GM13977 (cell line): ENCODE measurements at places on chromosomes 2 and 18.

GRCh38 chr2:107669335-107669734 is 157.4 kb upstream of the RGPD4 start:
- DNase-seq = no peak

DNA sequence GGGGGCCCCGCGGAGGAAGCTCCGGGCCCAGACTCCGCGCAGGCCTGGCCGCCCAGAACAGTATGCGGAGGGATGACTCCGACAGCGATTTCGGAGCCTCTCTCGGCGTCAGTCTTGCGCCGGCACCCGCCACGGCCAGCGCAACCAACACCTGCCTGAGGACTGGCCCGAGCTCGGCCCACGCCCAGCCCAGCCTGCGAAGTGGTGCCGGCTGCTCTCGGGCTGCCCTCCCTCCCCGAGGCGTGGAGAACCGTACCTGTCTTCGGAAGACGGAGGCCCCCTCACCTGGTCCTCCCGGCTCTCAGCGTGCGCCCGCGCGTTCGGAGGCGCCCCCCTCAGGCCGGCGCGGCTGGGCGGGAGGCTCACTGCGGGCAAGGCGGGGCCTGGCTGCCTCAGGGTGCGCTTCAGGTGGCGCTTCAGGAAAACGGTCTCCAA is at the start of gene M1AP:
M1AP (minus strand) TSS at position 322 of the 435 bp plus-strand sequence. CDS start 8,055 bp downstream, outside the sequence.
- no peak for DNase-seq

DNA sequence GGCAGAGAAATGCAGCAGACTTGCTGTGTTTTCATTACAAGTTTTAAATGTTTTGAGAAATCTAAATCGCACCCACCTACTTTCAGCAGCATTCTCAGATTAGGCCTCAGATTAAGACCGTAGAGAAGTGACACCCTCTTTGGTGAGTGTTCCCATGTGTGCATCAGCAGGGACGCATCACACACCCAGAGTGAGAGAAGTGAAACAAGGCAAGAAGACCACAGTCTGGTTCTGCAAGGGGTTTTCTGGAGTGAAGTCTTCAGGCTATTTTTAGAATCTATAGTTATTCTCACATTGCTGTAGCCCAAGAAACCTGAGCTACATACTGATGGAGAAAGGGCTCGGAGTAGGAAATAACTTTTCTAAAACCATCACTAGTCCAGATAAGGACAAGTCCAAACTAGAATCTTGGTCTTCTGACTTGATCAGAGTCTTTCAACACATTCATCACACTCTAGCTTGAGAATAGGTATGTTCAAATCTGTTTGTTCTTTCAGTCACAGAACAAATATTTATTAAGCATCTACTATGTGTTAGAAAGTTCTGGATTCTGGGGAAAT is 1216.6 kb upstream of the PIK3C3 start:
- DNase-seq = peak; percentile 25

GRCh38 chr2:200341376-200341775 is 34.9 kb downstream of the SPATS2L start:
- DNase-seq = no peak

DNA sequence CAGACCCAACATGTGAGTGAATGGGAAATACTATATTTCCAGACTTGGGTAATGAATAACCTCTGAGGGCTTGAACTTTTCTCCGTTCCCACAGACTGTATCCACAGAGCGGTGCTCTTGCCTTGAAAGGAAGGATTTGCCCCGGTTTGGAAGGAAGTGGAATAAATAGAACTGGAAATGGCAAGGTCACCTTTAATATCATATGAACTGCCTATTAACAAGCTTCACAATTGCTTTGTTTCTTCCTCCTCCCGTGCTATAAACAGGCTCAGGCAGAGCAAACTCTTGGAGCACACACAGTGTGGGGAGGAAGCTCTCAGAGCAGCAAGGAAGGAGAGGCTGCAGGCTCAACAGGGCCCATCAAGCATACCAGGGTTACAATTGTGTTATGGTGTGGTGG is 28.5 kb upstream of the DARS1 start:
- no peak for DNase-seq

GRCh38 chr2:164606557-164606956 is 14.7 kb downstream of the GRB14 start:
- no peak for DNase-seq

DNA sequence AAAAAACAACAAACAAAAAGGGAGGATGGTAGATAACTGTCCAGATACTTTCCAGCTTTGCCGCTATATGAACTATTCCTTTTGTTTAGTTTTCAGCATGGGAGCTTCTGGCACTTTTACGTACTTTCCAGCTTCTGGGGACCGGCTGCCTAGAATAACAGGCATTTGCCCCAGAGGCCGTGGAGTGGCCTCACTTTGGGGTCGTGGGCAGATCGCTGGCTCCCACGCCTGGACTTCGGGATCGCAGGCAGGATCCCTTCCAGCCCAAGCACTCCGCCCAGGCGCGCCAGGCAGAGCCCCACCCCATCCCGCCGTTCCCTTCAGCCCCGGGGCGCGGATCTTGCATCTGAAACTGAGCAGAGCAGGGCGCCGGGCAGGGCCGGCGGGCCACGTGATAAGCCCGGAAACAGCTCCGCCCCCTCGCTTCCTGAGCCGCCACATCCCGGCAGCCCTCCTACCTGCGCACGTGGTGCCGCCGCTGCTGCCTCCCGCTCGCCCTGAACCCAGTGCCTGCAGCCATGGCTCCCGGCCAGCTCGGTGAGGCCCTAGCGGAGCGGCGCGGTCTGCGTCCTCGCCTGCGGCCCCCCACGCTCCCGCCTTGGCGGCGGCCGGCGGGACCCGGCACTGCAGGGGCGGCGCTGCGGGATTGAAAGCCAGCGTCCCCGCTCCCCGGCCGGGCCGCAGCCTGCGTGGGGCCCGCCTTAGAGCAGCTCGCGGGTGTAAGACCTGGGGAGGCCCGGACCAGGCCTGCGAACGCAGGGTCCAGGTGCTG is at the start of gene ATIC:
ATIC (plus strand) TSS at position 435 of the 772 bp plus-strand sequence; CDS start at position 519, 84 bp downstream.
- peak; percentile 94 for DNase-seq

- no peak for DNase-seq
Measured at GRCh38 chr2:24828238-24828996, 35.2 kb downstream of the CENPO start.

- peak; percentile 38 for DNase-seq
Measured at GRCh38 chr18:64017870-64018269, 48.0 kb downstream of the SERPINB8 start.

DNA sequence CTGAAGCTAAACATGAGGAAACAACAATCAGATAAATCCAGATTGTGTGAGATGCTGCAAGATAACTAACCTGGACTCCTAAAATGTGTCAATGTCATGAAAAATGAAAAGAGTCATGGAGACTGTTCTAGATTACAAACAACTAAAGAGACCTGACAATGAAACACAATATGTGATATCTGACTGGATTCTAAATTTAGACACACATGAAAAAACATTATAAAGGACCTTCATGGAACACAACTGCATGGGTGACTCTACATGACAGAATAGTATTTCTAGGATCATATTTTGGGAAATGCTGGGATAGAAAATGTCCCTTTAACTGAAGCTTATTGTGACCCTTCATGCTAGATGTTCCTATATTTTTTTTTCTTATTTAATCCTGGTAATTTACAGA is 18.5 kb upstream of the SPTBN1 start:
- DNase-seq = no peak

DNA sequence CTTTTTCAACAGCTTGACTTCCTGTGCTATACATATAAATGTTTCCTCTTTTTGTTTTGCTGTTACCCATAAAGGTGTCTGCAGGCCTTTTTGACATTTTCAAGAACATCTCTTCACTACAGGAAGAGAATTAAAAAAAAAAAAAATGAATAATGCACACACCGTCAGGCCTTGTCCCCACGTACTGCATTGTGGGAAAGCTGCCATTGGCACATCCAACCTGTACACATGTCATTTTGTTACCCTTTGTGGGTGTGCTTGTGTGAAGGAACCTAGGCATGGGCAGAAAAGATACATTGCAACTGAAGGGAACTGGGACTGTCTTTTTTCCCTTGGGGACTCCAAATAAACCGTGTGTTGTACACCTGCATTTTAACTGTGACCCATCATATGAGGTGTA is 16.8 kb upstream of the TMEM37 start:
- DNase-seq = no peak

DNA sequence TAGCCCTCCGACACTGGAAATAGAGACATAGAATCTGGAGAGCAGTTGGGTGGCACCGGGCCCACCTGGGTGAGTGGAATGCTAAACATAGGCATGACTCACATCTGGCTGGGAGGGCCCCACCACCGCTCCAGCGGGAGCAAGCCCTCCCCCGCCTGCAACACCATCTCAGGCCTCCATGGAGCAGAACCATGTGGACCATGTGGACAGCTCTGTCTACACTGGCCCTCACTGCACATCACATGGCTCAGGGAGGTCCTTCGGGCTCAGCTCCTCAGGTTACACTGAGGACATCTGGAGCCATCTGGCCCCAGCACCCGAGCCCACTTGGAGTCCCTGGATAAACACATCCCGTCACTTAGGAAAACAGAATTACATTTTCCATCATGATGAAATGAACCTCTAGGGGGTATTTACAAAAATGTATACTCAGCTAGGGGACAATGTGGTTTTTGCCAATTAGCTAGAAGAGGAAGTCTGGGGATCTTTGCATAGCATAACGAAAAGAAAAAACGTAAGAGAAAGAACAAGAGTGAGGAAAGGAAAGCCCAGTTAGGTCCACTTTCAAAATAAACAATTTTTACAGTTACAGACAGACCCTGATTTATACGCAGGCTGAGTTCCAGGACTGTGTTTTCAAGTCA is 30.7 kb upstream of the MLPH start:
- DNase-seq = no peak

DNA sequence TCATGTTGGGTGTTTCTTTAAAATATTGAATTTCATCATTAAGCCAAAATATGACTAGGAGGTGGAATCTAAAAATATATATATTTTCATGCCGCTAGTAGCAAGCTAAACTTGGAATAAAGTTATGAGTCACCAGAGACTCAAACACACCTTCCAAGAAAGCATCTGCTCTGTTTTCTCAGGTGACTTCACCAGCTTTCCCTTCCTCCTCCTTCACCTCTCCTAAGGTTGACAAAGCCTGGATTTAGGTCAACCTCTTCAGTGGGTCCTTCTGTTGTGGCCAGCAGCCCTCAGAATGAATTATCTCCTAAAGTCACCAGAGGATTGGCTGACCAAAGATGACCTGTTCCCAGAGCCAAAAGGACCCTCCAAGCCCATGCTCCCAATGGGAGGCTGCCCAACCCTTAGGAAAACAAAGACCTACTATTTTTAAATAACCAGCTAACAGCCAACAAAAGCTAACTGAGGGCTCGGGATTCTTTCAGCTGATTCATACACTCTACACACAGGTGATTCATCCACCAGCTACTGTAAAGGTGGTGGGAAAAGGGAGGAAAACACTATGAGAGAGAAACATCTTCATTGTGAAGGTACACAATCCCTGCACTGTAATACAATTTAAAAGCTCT is 113.9 kb downstream of the MYO5B start:
- no peak for DNase-seq

GRCh38 chr2:181046833-181047232 is 66.4 kb downstream of the UBE2E3 start:
- DNase-seq = no peak

DNA sequence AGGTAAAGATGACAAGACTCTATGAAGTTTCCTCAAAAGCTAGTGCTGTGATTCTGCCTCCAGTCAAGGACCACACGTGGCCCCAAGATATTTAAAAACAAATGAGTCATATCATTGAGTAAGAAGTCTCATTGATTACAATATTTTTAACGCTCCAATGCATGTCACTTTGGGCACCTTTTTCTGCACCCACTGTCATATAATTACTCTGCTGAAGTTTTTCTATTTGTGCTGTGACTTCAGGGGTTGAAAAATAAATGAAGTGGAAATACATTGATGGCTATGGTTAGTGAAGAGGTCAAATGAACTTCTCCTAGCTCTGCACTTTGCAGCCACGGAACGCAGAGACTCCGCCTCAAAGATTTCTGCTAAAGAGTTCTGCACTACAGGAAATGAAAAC is 344.3 kb upstream of the KYNU start:
- DNase-seq = no peak

- DNase-seq = no peak
Measured at GRCh38 chr2:86480105-86480504, 38.9 kb downstream of the KDM3A start.

GRCh38 chr2:42140496-42140895 is 28.7 kb upstream of the EML4 start:
- no peak for DNase-seq

GRCh38 chr2:214753455-214753854 is 56.0 kb downstream of the BARD1 start:
- DNase-seq = no peak

GRCh38 chr2:85954192-85954589 is 65.4 kb upstream of the ST3GAL5 start:
- no peak for DNase-seq

DNA sequence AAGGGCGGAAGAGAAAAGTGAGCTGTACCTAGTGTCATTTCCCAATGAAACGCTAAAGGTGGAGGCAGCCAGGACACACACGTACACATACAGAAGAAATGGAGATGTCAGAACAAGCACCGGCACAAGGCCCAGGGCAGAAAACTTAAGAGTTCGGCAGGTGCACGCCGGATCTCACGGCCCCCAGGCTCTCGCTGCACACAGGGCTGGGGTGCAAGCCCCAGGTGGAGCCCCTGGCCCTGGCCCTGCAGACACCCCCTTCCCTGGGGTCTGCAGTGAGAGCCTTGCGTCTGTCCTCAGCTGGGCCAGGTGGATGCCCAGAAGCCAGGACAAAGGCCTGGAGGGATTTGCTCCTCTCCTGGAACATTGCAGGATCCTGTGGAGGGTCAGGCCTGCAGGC is 36.7 kb downstream of the AQP12A start:
- DNase-seq = no peak

DNA sequence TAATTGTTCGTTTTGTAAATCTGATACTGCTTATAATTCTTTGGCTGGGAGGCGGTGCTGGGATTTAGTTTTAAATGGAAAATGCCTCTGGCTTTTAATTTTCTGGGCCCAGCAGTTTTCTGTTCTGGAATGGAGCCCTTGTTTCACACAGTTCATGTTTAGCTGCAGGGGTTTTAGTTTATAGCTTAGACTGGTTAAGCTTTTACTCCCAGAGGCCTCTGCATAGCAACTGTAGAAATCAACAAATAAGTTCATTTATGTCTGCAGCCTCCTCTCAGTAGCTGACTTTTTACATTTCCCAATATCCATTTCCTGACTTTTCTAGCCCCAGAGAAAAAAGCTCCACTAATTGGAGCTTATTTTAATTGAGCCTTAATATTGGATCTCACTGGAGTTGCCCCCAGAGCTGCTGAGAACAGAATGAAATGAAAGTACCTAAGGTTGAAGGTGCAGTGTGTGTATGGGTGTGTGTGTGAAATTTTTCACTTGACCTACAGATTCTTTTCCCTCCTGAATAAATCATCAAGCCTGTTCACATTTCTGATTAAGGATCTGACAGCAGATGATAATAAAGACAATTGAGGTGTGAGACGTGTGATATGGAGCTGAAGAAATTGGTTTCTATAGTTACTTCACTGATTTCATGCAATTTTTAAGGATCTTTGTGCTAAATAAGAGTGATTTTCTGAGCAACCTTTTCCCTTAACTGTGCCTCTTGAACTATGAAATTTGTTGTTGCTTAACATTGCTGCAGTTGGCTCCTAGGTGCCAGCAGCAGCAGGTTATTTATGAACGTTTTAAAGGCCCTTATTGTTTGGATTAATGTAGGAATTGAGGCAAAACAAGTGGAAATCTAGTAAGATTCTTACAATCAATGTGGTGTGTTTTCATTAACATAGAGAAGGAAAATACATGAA is 109.6 kb downstream of the TAF4B start:
- DNase-seq = no peak
